ENCODE measurements at places on chromosomes 5 and 9.
A peak's percentile ranks its signal among the peaks of the same experiment; 100 is the strongest.

DNA sequence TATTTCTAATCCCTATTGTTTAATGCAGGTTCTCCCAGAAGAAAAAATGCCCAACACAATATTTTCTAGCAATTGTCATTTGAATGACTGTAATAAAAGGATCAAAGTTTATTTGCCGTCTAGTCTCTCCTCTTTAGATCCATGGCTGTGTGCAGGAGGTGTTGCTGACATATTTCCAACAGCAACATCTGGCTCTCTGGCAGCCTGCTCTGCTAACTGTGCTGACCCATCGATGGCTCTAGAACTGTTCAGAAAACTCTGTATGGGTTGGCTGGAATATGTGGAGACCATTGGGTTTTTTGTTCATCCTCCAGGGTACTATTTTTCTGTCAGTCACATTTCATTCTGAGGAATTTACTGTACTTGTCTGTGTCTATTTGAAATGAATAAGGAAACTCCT is 202.0 kb upstream of the SLC27A6 start:
- DNase-seq = no peak

- no peak for DNase-seq
Observed at GRCh38 chr5:57753446-57753845, 270.8 kb upstream of the ACTBL2 start.

- no peak for DNase-seq
Observed at GRCh38 chr5:112720576-112720975, 17.1 kb upstream of the APC start.

- no peak for DNase-seq
Observed at GRCh38 chr5:56527174-56527573, 288.2 kb upstream of the MAP3K1 start.

DNA sequence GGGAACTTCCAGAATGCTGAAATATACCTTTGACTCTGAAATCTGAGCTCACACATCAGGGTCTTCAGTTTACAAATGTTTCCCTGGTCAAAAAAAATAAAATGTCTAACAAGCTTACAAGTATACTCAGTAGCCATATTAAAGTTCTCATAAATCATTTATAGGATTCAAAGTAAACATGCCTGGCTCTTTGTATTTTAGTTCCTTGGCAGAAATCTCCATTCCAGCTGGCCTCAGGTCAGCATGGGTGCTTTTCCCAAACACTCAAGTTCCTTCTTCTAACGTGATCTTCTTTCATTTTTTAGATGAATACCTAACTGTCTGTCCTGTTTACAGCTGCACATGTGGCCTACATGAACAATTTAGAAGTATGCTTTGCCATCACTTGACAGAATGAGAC is 263.2 kb downstream of the GAS1 start:
- no peak for DNase-seq

DNA sequence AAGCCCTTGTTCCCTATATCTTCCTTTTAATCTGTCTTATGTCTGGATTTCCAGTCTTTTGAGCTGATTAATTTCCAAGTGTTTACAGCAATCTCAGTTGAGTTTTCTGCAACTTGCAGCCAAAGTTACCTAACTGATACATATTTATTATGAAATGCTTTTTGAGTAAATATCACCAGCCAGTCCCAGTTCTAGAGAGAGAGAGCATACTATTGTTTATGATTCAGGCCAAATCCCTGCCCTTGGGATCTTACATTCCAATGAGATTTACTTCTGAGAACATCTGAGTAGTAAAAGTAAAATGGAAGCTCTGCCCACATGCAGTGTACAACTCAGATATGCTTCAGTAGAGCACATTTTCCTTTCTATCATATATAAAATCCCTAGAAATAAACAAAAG is 661.7 kb downstream of the KCTD16 start:
- DNase-seq = no peak

GRCh38 chr9:35948451-35948850 is 9.5 kb downstream of the OR2S2 start:
- DNase-seq = no peak

- DNase-seq = peak; percentile 90
Observed at GRCh38 chr9:83978992-83979811, 813 bp downstream of the HNRNPK start.

DNA sequence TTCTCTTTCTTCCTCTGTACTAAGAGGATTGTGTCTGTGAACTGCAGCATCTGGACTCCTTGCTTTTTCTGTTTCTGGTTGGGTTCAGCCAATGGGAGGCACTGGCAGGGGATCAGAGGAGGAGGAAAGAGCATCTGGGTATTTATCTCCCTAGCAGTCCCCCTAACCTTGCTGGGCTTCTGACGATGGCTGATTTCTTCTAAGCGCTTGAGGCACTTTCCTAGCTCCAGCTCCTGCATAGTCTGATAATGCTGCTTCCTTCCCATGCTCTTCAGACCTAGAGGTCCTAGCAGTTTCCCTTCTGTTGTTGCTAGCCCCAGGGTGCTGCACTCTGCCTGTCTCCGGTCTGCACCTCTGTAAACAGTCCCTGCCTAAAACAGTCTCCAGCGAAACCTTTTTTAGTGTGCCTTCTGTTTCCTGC is 225.1 kb downstream of the PDZD2 start:
- no peak for DNase-seq

DNA sequence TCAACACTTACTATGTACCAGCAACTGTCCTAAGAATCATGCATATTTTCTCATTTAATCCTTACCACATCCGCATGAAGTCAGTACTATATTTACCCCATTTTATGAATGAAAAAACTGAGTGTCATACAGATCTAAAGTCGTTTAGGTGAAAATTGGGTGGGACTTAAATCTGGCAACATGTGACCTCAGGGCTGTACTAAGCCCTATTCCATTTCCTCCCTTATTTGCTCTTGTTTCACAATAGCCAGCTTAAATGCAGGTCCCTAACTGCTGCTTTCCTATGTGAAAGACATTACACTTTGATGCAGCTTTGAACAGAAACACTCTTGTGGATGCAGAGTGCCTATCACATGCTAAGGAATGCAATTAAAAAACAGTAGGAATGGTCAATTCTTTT is 2.5 kb upstream of the RAB14 start:
- no peak for DNase-seq

DNA sequence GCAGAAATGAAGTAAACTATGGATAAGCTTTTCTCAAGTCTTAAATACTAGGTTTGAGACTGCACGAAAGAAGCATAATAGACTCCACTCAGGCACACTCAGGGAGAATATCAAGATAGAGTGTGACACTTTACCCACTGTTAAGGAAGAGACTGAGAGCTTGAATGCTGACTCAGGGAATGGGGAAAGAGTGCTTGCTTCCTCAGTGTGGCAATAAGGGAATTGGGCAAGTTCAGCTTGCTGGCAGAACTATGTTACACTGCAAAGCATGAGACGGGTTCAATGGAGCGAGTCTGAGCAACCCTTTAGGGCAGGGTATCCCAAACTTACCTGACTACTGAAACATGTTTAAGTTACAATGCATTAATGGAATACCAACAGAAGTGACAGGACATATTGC is 237.7 kb upstream of the MEF2C start:
- DNase-seq = no peak

- peak; percentile 5 for DNase-seq
Observed at GRCh38 chr9:71001780-71002386, 119.5 kb downstream of the TRPM3 start.

GRCh38 chr9:72728031-72728770 is 206.8 kb downstream of the TMC1 start:
- DNase-seq = no peak

DNA sequence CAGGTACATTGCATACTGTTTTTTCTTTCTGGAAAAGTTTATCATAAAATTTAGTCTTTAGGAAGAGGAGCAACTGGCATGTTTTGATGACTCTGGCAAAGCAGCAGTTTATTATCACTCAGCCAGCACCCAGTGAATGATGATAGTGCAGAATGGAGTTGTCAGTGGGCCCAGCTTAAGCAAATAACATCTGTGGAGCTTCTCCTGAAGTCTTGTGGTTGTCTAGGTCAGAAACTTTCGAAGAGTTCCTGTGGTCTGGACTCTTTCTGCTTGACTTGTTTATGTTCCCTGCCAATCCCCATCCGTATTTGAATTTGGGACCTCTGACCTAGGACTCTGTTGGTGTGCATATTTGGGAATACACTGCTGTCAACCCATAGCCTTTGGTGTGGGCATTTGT is 38.1 kb upstream of the C5orf47 start:
- DNase-seq = no peak

DNA sequence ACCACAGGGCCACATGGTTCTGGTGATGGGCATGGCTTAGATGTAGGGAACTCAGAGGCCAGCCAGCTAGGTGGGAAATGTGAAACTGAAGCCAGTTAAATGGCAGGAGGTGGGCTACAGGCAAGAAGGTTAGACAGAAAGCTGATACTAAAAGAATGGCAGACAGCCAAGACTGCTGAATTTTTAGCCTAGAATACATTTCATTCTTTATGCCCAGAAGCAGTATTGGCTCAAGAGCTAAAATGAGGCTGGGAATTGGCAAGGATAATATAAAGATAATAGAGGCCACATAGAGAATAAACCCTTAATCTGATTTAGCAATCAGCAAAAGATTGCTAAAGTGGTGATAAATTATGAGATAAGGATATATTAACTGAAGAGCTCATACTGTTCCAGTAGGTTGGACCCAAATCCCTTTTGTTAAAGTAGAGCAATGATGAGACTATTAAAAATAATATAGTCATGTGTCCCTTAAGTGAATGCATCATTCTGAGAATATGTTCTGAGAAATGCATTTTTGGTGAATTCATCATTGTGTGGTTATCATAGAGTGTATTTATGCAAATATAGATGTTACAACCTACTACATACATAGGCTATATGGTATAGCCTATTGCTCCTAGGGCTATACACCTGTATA is 234.3 kb downstream of the CHSY3 start:
- no peak for DNase-seq

DNA sequence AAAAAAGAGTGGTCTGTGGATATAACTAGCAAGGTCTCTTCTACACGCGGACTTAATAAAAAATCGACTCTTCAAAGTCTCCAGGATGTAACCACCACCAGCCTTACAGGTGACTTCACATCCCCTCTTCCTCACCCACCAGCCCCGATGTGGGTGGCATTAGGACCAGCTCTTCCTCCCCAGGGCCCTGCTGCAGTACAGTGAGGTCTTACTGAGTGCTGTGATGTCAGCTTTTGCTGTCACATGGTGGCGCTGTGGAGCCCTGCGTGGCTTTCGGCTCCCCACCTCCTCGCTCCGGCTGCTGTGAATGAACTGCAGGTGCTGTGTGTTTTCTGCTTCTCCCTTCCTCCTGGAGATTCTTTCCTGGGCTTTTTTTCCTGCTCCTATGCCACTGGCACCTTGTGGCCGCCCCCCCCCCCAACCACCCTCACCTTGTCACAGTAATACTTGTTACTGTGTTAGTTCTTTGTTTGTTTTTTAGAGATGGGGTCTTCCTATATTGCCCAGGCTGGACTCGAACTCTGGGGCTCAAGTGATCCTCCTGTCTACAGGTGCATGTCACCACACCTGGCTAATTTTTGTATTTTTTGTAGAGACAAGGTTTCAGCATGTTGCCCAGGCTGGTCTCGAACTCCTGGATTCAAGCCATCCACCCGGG is 15.8 kb upstream of the RAPGEF1 start:
- peak; percentile 92 for DNase-seq

DNA sequence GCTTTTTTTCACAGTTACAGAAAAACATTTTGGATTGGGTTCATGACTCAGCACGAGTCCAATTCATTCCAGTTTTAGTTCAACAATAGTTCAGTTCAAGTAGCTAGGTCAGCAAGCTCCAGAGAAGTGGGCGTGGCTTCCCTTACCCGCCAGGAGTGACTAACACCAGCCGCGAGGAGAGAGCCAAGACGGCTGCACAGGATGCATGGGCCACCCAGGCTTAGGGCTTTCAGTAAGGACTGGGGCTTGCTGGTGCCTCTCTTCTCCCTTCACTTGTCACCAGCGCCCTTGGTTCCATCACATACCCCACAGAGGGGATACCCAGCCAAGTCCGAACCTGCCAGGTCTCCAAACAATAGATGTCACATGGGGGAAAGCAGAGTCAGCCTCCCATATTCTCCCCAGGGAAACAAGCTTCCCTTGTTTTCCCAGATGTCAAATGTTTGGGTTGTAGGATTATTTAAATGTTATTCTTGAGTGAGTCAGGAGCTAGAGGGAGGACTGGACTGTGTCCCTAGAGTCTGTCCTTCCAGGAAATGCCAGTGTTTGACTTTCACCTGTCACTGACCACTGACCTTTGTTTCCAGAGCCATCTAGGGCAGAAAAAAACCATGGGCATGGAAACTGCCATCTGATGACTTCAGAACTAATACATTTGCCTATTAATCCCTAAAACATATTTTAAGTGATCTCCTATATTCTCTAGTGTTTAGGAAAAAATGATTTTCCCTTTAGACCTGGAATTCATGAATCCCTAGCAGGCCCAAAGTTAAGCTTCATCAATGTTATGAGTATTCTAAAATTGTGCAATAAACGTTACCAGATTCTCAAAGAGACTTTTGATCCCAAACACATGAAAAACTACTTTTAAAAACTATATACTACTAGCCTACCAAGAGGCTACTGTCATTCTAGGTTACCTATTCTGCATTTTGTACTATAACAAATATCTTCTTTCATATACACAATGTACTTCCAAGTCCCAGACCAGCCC is 51.9 kb downstream of the NIPAL4 start:
- DNase-seq = no peak

DNA sequence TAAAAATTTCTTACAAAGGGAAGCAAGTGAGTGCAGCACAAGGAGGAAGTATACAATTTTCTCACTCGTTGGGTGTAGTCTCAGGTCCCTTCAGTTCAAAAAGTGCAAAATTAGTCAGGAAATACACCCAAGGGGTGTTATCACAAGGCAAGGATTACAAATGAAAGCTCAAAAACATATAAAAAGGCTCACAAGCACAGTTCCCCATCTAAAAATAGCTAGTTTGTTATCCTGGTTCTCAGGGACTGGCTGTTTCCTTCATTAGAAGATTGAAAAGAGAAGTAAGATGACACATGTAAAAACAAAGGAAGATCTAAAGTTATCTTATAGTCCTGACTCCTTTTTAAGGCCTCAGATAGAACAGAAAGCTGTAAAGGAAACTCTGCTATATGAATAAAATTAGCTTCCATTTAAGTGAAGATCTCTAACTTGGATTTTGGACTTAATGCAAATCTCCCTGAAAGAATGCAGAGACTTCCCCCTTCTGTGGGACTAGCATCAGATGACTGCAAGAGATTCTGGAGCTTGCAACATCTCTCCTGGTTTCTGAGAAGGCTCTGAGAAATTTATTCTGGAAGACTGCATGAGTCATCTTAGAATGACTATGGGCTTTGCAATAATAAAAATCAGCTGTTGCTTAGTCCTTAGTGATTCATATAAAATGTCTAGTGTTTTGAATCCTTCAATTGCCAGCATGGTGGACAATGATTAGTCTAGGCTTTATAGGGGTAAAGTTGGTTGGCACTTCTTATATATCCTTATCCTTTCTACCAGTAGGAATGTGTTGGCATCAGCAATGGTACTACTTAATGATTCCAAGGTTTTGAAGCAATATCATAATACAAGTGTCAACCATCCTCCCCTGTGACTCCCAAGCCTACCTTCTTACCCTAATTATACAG is 25.4 kb downstream of the DAB2 start:
- no peak for DNase-seq

All from stimulated activated naive CD8-positive, alpha-beta T cell treated with anti-CD3 and anti-CD28 coated beads, Interleukin-15, Interleukin-2, amounts not matched to agents 100 U/mL and 50 U/mL, for 24 hours (primary cell).